SJCRH30 (cell line): ENCODE measurements at places on chromosomes 3 and 15.

GRCh38 chr15:83695901-83696425, 42.0 kb downstream of the ADAMTSL3 start:
- H3K27ac ChIP-seq = peak overlapping the region; percentile 1; the same call in 1 of the 2 replicates
- no peaks in the 10 kb centered on the region for H3K36me3 ChIP-seq
- peaks cover 34% of the 10 kb centered on the region for H3K4me1 ChIP-seq
- H3K27me3 ChIP-seq = no peaks in the 10 kb centered on the region
- H3K4me3 ChIP-seq = no peak overlapping the region

DNA sequence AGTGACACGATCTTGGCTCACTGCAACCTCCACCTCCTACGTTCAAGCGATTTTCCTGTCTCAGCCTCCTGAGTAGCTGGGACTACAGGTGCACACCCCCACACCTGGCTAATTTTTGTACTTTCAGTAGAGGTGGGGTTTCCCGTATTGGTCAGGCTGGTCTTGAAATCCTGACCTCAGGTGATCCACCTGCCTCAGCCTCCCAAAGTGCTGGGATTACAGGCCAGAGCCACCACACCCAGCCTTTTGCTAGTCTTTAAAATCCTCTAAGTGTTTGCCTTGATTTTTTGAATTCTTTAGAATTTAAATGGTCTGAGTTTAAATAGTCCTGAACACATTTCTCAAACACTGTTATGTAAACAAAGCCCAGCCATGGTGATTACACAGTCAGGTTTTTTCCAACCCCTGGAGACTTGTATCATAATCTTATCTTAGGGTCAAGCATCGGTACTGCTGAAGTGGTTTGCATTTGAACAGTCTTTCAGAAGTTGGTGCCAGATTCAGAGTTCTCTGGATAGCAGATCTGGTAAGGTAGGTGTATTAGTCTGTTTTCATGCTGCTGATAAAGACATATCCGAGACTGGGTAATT, 28.2 kb upstream of the PIAS1 start:
- H3K4me3 ChIP-seq = no peak overlapping the region
- no peaks in the 10 kb centered on the region; the same call in 1 of the 2 replicates for H3K27me3 ChIP-seq

DNA sequence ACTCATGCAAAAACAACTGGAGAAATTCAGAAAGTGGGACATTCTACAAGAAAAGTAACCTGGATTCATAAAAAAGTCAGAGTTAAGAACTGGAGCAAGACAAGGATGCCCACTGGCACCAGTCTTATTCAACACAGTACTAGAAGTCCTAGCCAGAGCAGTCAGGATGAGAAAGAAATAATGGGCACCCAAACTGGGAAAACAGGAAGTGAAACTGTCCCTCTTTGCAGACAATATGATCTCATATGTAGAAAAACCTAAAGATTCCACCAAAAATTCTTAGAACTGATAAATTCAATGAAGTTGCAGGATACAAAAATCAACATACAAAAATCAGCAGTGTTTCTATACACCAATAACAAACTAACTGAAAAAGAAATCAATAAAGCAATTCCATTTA, 37.4 kb downstream of the TXNRD3 start:
- no peak overlapping the region for H3K27ac ChIP-seq
- H3K4me1 ChIP-seq = peaks cover 17% of the 10 kb centered on the region
- H3K36me3 ChIP-seq = no peaks in the 10 kb centered on the region
- H3K27me3 ChIP-seq = no peaks in the 10 kb centered on the region
- DNase-seq = no peak
- no peak overlapping the region for H3K4me3 ChIP-seq

DNA sequence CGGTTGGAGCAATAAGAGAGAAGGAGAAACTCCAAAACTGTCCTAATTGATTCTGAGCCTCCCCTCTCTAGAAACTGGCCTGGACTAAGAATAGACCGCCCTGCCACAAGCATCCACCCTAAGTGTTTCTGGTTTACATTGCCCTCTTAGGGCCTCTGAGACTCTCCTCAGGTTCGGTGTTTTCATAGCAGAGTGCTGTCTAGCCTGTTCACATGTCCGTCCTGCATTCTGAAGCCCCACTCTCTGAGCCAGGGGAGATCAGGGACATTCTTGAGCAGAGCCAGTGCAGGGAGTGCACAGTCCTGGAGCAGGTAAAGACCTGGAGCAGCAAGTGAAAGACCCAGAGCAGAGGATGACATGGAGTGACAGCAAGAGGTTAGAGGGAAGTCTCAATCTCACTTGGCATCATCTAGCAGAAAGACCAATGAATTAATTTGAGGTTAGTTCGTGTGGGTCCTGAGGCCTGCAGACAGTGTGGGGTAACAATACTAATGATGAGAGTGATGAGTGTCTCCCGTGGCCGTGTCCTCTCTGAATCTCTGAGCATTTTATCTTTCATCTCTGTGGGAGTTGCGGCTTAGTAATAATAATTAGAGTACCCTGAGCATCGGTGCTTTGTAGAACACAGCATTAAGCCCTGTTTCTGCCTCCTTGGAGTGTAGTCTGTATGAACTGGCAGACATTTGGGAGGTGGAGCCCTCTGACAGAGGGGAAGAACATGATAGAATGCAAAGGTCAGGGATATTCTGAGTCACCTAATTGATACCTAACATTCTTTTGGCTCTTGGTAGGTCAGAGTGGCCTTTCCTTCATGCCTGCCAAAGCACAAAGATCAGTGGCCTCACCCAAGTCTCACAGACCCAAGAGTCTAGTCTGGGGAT, 24.6 kb downstream of the MAPKBP1 start:
- H3K27ac ChIP-seq = no peak overlapping the region
- DNase-seq = no peak
- no peak overlapping the region for H3K4me3 ChIP-seq
- no peaks in the 10 kb centered on the region for H3K4me1 ChIP-seq
- H3K36me3 ChIP-seq = 0 out of 2 replicates have a peak, but pooled peaks cover 5% of the 10 kb centered on the region
